Lower leg skin (tissue), 4 donors: ENCODE measurements at places on chromosomes 6 and 20. TPM values are rescaled to one million over a fixed set of nuclear protein-coding genes. Genes with fewer than 3 reads are reported as not detected.

CFAP206 gene
- total RNA-seq = 0.25 TPM

NRN1 gene
- 3.9 TPM for total RNA-seq

BTNL2 gene
- total RNA-seq = not detected

UNC5CL gene
- 1.9 TPM for total RNA-seq

NFS1 gene
- total RNA-seq = 40.0 TPM

HSPA12B gene
- total RNA-seq = 4.0 TPM

MYB gene
- 7.4 TPM for total RNA-seq

SDC4 gene
- 287 TPM for total RNA-seq

GRCh38 chr6:157650261-157650640 is 172.8 kb upstream of the SNX9 start:
- no peak for DNase-seq

DNA sequence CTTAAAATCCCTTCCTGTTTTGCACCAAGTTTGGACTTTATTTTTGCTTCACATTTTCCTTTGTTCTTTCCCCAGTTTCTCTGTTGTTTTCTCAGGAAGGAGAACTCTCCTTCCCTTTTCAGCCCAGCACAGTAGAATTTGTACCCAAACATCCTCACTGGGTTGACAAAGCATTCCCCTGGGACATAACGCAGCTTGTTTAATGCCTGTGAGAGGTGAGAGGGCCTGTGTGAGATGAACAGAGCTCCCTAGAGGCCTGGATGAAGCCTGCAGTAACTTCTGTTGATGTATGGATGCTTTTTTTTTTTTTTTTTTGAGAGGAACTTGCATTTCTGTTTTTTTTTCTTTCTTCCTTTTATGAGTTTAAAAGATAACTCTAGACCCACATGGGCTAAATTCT is 104.9 kb upstream of the SLC22A23 start:
- no peak for DNase-seq

DNA sequence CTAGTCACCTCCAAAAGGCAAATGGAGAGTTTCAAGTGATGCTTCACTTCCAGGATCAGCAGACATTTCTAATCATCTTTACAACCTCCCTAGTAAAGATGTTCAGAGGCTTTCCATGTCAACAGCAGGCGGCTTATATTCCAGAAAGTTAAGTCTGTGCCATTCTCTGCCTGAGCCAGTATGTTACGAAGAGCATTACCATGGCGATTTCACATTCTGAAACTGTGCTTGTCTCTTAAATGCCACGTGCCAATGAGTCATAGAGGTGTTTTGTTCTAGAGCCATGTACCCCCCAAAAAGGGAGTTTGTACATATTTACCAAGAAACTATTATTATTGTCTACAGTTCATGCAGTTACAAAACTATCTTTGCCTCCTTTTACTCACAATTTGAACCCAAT is 319.5 kb downstream of the FOXA2 start:
- DNase-seq = no peak

DNA sequence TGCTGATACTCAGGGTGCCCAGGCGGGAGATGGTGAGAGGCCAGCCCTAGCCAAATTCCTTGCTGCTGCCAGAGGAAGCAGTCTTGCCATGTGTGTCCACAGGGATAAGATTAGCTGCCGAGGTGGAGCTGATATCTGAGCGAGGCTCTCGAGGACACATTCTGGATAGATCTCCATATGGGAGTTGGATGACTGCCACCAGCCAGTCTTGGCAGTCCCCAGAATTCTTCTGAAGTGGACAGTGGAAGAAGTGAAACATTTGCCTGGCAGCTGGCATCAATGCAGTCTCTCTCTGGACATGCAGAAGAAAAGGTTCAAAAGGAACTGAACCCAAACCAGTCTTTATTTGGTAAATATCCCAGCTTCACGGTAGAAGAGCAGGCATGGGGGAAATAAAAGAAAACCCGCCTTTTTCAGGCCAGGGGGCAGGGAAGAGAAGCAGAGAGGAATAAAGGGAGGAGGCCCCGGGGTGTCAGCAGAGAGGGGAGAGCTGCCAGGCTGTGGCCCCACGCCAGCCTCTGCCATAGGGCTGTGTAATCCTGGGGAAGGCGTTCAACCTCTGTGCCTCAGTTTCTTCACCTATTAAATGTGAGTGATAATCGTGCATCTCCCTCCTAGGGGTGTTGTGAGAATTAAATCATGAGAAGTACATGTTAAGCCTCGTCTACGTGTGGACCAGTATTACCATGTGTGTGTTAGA is 3.7 kb upstream of the FUCA2 start:
- no peak for DNase-seq

DNA sequence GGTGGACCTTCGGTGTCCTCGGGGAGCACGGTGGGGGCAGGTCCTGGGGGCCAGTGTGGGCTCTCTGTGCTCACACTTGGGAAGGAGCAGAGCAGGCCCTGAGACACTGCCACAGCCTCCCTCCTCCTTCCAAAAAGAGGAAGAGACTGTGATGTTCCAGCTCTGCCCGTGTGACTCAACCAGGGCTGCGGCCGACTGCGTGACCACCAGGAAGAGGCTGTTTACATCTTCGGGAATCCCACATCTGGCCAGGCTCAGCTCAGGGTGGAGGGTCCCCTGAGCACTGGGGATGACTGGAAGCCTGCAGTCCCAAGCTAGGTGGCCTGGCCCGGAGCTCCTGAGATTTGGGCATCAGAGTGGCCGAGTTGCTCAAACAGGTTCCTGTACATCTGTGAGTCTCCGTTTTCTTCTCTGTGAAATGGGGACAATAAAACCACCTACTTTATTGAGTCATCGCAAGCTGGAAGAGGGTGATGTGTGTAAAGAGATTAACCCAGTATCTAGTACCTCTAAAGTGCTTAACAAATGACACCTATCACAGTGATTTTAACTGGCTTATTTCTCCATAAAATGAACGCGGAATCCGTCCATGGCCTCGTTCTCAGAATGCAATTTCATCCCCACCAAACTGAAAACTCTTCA is 242.1 kb downstream of the DLL1 start:
- DNase-seq = peak; percentile 92

DNA sequence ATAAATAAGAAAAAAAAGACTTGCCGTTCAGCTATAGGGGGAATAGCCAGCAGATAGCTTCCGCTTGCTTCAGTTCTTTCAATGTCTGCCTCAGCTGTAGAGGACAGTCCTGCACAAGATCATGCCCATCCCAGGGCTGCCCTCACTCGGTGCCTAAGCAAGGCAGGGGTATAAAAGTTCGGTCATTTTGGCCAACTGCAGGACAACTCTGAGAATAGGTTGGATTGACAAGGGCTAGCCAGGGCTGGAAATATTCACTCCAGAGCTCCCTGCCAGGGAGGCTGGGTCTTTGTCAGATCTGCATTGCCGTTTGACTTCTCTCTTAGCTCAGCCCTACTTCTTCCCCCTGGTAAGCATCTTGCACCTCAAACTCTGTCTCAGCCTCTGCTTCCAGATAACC is 8.4 kb downstream of the PROCR start:
- no peak for DNase-seq

DNA sequence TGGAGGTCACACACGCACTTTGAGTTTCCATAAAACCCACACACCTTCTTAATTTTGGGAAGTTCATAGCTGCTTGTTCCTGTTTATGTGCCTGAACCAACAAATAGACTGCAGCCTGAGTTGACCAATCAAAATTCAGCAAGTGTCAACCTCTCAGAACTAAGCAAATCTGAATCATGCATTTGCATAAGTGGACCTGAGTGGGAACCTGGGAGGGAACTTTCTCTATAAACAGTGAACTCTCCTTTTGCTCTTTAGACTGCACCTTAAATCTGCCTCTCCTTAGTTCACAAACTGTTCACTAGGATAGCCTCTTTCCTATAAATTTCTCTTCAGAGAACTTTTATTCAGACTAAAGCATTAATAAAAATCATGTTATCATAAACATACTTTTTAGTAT is 37.9 kb downstream of the SLC17A1 start:
- DNase-seq = no peak

GRCh38 chr6:89021629-89022028 is 58.2 kb upstream of the RNGTT start:
- no peak for DNase-seq

DNA sequence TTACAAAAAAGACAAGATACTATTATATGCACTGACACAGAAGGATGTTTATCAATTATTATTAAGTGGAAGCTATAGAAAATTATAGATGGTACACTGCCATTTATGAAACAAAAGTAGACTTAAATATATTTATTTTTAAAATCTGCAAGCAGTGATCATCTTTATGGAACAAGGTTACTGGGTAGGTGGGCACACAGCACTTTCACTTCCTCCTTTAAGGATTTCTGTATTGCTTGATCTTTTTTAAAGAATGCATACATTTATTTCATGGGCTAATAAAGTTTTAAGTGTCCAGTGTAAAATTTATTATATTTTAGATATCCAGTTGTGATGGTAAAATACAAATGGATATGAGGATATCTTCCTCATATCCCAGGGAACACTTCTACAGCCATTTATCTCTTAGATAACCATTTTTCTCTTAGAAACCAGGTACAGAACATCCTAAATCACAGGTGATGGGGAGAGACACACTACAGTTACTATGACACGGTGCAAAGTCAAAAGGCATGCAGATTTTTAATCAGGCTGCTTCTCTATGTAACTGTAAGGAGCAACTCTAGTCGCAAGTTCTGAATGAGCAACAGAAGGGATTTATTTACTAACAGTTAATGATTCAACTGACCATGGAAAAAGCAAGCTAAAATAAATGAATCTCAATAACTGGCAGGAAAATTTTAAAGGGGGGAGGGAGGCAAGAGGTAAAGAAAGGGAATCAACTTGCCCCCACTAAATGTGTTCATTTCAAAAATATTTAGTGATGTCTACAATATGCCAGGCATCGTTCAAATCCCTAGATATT is 2.2 kb downstream of the FBXL4 start:
- DNase-seq = no peak

- DNase-seq = peak; percentile 74
Measured at GRCh38 chr20:17683218-17684076, 1.4 kb upstream of the RRBP1 start.

- no peak for DNase-seq
Measured at GRCh38 chr20:17507032-17507431, 24.1 kb downstream of the BFSP1 start.

GRCh38 chr6:110315869-110316398 is 42.2 kb downstream of the METTL24 start:
- DNase-seq = no peak
